Progenitor cell of endocrine pancreas (in vitro differentiated cells): ENCODE measurements at places on chromosomes 11 and 22.

- DNase-seq = no peak
These were observed 77.0 kb downstream of the GRAMD1B start for GRCh38 chr11:123507043-123507442.

- DNase-seq = no peak
These were observed 10.2 kb downstream of the ROBO3 start for GRCh38 chr11:124875401-124875800.

DNA sequence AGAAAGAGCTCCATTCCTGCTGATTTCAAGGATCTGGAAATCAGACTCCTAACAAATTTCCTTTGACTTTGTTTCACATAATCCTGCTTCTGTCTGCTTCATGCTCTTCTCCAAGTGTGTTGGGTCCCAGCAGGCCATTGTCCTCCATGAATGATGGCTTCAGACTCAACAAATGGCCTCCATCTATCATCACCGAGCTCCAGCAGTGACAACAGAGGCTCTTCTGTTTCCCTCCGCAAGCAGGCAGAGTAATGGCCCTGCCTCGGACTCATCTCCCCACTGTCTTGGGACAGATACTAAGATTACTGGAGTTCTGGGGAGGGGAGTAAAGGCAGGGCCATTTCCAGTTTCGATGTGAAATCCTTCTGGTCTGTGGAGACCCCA lies 127.3 kb downstream of the TENM4 start:
- no peak for DNase-seq

GRCh38 chr11:32567154-32567553 lies 16.5 kb upstream of the EIF3M start:
- DNase-seq = no peak

DNA sequence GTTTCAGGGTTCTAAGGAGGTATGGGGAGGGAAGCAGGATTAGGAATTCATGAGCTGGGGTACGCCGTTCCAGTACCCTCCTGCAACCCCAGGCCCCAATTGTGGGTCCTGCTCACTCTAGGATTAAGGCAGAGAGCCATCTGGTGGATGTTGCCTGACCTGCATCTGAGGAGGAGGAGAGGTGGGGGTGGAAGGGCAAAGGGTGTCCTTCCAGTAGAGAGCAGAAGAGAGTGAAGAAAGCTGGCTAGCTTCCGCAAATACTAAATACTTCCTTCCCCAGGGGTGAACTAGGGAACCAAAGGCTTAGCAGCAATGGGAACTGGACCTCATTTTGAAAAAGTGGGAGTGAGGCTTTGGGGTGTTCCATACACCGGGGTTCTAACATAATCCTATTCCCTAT lies 10.6 kb downstream of the LRRC51 start:
- DNase-seq = peak; percentile 43

- no peak for DNase-seq
These were observed 20.4 kb downstream of the RSPH14 start for GRCh38 chr22:23121424-23121823.

GRCh38 chr11:35288309-35288708 lies 131.0 kb downstream of the SLC1A2 start:
- no peak for DNase-seq

DNA sequence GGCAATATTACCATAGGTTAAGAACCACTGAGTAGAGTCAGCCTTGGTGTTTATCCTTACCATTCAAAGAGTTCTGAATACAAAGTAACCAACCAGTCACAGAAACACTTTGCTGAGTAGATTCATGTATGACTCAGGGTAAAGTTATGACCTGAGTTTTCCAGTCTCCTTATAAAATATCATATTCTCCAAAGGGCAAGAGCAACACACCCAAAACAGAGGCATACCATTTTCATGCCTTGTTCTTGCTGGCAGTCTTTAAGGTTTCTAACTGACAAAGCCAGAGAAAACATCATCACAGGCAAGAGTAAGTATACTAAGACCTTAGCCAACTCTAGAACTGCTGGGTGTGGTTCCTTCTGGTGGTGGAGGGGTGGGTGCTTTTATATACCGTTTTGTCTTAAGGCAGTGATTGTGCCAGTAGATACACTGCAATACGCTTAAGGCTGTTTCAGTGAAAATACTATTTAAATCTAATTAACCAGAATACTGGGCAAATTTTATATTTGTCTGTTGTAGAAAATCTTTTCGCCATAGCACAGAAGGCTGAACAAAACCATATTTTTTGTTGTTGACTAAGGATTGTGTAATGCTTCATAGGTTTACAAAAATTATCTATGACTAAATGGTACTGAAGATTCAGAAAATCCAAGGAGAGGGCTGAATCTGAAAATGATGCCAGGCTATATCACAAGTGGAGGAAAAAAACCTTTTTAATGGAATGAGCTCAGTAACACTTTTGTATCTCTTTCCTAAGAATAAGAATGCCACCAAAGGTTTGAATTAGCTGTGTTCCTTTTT lies 3.0 kb downstream of the ATL3 start:
- no peak for DNase-seq

- no peak for DNase-seq
These were observed 15.2 kb upstream of the FCHSD2 start for GRCh38 chr11:73157101-73158010.

DNA sequence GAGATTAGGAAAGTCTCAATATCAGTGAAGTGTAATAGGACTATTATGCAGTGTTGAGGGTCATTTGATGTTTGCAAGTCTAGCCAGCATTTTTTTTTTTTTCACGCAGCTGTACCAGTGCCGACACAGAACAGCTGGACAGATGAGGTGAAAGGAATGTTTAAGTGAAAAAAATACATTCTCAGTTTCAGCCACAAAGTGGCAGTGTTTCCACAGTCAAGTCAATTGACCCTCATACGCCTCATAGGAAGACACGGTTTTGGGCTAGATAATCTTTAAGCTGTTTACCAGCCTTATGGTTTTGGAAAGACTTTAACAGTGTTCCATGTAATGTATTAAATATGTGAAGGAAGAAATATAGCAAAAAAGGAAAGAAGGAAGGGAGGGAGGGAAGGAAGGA lies 349.9 kb upstream of the ANO3 start:
- DNase-seq = no peak
